ENCODE measurements at places on chromosomes 1 and 21.

GRCh38 chr1:56627636-56628039 lies 17.5 kb upstream of the PRKAA2 start:
- DNase-seq, result no peak

- DNase-seq, result no peak
Measured at GRCh38 chr21:25550352-25551120, 56.7 kb downstream of the MRPL39 start.

DNA sequence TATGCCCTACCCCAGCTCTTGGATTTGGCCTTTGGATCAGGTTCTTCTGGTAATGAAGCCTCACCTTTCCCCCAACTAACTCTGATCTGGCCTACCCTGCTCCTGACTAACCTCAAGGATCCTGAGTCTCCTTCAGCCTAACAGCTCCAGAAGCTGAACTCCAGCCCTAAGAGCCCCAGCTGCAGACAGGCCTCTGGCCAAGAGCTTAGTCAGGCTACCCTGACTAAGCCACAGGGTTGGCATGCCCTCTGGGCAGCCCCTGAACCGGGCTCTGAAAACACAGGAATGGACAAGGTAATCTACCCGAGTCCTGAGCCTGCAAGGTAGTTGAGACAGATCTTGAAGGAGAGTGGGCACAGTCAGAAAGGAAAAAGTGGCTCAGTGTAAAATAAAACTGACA lies 29.4 kb downstream of the COA7 start:
- no peak for DNase-seq

DNA sequence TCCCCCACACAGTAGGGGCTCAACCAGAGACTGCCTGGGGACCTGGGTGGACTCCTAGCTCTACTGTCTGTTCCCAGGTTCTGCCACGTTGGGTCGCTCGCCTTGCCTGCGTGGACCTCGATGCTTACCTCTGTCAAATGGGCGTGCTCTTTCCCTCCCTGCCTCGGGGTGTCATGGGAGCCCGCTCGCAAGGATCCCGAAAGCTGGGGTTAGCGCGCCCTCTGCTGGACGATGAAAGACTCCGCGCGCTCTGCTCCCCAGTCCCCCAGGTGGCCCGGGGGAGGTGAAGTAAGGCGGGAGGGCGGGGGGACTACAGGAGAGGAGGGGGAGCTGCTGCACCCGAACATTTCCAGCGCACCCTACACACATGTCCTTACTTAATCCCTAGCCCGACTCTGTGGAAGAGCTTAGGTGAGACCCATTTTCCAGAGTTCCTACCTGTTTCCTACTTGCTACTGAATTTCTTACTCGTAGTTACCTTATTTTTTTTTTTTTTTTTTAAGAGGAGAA lies 2.3 kb upstream of the BSND start:
- DNase-seq, result peak; percentile 94

DNA sequence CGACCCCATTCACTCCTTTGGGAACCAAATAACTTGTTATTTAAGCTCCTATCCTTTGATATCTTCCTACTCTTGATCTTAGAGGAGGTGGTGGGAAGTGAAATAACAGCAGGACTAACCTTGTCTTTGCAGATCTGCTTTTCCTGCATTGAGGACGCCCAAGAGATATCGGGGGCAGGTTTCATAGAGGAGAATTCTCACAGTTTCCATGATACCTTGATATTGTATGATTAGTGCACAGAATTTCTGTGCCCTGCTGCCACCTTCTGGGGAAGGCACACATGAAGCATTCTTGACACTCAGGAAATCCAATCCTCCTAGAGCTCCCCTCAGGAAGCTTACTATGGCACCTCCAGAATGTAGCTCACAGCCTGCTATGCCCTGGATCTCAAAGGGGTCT lies 1.6 kb downstream of the CD1B start:
- peak; percentile 32 for DNase-seq

- no peak for DNase-seq
Measured at GRCh38 chr1:240467895-240468294, 144.1 kb downstream of the GREM2 start.

GRCh38 chr1:245388687-245389086 lies 233.9 kb downstream of the KIF26B start:
- DNase-seq, result no peak

GRCh38 chr1:31765041-31765467 lies 914 bp upstream of the ADGRB2 start:
- DNase-seq, result no peak

GRCh38 chr1:94384485-94385265 lies 33.5 kb upstream of the ABCD3 start:
- DNase-seq, result peak; percentile 14

DNA sequence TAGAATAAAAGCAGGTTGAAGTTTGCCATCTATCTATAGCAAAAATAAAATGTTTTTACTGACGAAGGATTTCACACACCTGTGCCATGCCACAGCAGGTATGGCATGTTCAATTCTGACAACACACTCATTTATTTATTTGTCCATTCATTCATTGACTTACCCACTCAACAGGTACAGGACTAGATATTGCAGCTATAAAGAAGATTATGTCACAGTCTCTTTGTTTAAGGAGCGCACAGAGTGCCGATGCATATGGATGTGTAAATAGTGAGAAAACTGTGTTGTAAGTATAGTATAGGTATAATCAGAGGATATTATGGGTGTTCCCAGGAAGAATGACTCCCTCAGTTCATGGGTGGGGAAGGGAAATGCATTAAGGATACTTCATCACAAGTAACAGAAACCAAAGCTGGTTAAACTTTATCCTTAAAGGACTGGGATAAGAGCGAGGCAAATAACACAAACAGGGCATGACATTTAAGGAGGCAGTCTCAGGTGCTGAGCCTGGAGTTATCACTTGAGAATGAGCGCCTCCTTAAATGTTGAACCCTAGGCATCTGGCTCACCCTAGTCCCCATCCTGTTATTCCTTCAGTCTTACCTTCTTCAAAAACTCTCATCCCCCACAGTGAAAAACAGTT lies 7.9 kb upstream of the ZRANB2 start:
- DNase-seq, result no peak

GRCh38 chr1:220878191-220879075 lies 810 bp upstream of the HLX start:
- peak; percentile 64 for DNase-seq

- DNase-seq, result no peak
Measured at GRCh38 chr1:176785791-176786190, 322.8 kb downstream of the PAPPA2 start.

DNA sequence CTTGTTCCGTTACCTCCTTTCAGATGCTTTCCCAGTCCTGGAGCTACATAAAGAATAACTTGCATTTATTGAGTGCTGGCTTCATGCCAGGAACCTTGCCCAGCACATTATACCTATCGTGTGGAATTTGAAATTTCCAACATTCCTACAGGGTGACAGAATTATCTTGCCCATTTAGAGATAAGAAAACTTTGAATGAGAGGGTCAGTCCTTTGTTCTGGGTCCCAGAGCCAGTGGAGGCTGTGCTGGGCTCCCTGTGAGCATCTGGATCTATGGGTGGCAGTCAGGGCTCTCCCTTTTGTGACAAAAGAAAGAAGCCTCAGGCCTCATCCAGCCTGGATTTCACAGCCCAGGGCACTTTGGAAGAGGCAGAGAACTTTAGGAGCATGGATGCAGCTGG lies 3.2 kb downstream of the GSTM4 start:
- DNase-seq, result no peak

DNA sequence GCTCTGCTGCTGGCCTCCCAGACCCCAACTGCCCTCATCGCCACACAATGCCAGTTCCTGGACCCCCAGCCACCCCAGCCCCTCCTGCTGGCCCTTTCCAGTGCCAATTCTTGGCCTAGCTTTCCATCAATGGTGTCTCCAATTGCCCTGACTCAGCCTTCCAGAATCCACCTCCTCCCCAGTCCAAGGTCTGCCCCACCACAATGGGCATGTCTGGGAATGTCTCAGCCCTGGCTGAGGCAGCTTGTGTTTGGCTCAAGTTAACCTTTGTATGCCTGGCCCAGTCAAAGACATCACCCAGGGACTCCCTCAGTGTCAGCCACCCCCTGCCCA lies 16.4 kb downstream of the ALDH4A1 start:
- no peak for DNase-seq

GRCh38 chr21:26565111-26565510 lies 8.0 kb downstream of the CYYR1 start:
- peak; percentile 50 for DNase-seq

- DNase-seq, result peak; percentile 43
Measured at GRCh38 chr1:19156676-19157075, 53.4 kb downstream of the UBR4 start.

DNA sequence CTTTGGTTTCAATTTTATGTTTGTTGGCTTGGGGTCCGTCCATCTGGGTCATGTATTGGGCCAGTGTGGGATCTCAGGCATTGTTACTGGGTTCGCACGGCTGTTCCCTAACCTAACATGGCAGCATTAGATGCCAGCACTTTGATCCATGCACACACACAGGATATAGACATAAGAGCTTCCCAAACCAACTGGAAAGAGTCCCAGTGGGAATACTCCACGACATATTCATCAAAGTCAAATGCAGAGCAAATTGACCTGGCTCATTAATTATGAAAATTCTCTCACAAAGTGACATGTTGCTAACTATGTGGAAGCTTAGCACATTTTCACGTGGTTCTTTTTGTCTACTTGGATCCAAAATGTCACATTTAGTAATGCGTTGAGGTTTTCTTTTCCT lies 130.4 kb downstream of the SETD4 start:
- no peak for DNase-seq

GRCh38 chr1:160496334-160496733 lies 26.7 kb downstream of the SLAMF6 start:
- DNase-seq, result no peak

DNA sequence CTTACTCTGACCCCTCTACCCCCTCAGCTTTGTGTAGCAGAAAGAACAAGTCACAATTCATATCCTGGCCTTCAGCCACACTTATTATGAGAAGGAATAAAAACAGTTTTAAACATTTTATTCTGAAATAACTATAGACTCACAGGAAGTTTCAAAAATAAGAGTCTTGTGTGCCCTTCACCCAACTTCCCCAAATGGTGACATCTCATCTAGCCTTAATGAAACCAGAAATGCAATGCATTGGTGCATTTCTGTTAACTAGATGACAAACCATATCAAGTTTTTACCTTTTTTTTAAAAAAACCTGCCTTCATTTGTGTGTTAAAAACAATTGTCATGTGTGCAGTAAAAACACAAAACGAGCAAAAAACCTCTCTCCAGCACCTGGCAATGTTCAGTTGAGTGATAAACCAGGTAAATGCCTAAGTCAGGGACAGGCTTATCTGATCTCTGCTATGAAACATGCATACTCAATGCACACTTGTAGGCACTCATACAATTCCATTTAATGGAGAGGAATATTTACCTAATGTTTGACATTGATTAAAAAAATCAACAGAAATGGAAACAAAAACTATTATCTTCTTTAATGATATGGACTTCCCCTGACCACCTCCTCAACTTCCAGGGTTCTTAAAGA lies 51.5 kb downstream of the SH3BGR start:
- DNase-seq, result peak; percentile 9

- DNase-seq, result no peak
Measured at GRCh38 chr1:226838456-226838855, 32.0 kb upstream of the PSEN2 start.

GRCh38 chr1:8903908-8904650 lies 25.6 kb upstream of the ENO1 start:
- DNase-seq, result no peak

- no peak for DNase-seq
Measured at GRCh38 chr1:212188599-212189351, 96.4 kb upstream of the PPP2R5A start.

DNA sequence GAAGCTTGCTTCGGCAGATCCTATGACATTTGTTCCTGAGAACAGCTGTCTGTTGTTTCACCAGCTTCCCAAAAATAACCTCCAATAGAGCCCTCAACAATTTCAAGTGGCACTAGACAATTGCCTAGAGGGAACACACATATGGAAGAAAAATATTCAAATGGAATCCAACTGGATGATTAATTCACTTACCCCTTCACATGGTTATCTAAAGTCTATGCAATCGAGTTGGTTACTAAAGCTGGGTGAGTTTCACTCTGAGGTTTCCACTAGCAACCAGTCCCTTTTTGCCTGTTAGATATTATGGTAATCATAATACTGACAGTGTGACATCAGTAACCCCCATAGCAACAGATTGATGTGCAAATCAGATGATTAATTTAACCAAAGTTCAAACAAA lies at the start of gene LEMD1:
LEMD1 (minus strand) TSS at position 259 of the 400 bp plus-strand sequence. CDS start 1,520 bp downstream, outside the sequence.
- DNase-seq, result no peak

- no peak for DNase-seq
Measured at GRCh38 chr1:159206110-159206509, 1.4 kb downstream of the ACKR1 start.

- no peak for DNase-seq
Measured at GRCh38 chr21:25709684-25710265, 24.9 kb downstream of the ATP5PF start.

GRCh38 chr1:12851779-12852178 lies 3.3 kb upstream of the HNRNPCL1 start:
- no peak for DNase-seq

GRCh38 chr1:228393268-228393701 lies 13.3 kb downstream of the TRIM11 start:
- peak; percentile 14 for DNase-seq

GRCh38 chr1:205843036-205843859 lies 6.7 kb downstream of the PM20D1 start:
- DNase-seq, result no peak

DNA sequence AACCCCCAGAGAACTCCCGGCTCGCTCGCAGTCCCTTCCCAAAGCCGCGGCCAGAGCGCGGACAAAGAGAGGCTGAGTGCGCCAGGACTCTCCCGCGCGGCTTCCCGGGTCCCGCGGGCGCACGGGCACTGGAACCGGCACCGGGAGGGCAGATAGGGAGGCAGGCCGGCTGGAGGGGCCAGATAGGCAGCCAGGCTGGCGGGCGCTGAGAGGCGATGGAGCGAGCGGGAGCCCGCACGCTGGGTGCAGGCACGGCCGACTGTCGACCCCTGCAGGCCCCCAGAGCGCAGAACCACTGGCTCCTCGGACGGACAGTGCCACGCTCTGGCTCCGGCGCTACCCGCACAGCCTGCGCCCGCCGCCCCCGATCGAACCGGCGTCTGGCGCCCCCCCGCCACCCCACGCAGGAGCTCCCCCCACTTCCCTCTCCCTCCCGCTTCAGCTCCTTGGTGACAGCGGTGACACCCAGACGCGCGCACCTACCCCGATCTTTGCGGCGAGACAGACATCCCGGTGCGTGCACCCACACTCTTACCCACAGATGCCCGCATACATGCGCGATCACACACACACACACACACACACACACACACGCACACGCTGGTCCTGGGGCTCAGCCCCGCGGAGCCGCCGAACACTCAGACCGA lies 534 bp downstream of the SLC6A9 start:
- DNase-seq, result no peak

- no peak for DNase-seq
Measured at GRCh38 chr1:231046730-231047395, 6.8 kb upstream of the FAM89A start.

DNA sequence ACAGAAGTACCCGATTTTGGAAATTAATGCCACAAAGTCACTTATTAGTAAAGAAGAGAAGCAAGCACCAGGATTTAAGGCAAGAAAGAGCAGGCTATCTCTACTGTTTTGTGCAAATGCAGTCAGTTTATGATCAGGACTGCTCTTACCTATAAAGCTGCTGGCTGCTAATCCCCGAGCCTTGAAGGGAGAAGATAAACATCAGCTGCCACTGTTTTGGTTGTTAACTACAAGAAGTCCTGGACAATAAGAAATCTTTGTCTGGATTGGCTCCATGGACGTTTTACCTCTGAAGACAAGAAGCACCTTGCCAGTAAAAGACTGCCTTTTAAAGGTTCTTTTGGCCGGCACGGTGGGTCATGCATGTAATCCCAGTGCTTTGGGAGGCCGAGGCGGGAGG lies 21.4 kb downstream of the FRRS1 start:
- no peak for DNase-seq

- no peak for DNase-seq
Measured at GRCh38 chr1:160093624-160094290, 4.7 kb downstream of the IGSF8 start.
